ENCODE measurements at places on chromosomes 12 and 14.

- DNase-seq = no peak
Measured at GRCh38 chr12:105570944-105571343, 240.5 kb downstream of the C12orf75 start.

DNA sequence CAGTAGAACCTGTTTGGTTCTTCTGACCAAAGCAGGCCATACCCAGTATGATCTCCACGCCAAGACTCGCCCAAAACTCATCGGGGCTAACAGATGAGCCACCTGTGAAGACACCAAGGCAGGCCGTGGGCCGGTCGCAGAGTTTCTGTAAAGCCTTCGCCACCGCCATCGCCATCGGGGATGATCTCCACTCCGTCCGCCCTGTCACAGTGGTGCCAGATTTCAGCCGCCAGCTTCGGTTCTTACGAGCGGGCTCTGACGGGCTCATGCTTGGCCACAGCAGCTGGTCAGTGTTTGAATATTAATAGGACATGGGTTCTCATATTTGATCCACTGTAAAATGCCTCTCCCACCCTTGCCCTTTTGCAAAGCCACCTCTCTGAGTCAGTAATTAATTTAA lies 113.2 kb upstream of the TMEM132D start:
- DNase-seq = no peak

DNA sequence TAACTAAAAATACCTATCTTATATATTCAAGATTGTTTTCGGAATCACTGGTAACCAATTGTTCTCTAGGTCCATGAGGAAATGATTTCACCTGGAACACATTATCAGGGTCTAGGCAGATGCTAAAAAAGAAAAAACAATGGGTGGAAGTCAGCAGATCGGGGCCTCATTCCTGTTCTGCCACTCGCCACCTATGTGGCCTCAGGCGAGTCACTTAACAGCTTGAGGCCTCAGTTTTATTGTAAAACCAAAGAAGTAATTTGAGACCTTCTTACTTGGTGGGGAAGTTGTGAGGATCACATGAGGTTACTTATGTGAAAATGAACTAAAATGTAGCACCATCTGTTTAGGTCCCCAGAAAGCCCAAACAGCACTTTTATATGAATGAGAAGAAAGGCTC lies 6.2 kb upstream of the RNASE10 start:
- DNase-seq = no peak

DNA sequence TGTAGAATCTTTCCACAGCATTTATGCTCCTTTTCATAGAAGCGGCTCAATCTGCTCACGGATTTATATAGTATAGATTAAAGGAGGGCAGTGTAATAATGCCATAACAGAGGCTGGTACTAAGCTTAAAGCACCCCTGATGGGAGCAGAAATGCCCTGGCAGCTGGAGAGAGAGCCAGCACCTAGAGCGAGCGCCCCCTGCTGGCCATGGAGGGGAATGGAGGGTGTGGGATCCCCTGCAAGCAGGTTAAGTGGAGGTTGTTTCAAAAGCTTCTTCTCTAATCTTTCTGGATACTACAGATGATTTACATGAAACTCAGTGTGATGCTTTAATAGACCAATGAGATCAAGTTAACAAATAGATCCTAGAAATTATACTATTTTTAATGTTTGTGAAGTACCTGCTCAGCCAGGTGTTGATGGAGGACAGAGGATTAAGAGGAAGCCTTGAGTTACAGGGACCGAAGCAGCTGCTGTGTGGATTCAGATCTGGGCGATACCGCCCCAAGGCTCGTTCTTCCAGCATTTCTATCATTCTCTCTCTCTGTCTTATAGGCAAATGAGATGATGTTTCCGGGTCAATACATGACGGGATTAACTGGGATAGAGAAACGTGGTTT lies 1519.3 kb upstream of the TMEM132C start:
- DNase-seq = no peak

DNA sequence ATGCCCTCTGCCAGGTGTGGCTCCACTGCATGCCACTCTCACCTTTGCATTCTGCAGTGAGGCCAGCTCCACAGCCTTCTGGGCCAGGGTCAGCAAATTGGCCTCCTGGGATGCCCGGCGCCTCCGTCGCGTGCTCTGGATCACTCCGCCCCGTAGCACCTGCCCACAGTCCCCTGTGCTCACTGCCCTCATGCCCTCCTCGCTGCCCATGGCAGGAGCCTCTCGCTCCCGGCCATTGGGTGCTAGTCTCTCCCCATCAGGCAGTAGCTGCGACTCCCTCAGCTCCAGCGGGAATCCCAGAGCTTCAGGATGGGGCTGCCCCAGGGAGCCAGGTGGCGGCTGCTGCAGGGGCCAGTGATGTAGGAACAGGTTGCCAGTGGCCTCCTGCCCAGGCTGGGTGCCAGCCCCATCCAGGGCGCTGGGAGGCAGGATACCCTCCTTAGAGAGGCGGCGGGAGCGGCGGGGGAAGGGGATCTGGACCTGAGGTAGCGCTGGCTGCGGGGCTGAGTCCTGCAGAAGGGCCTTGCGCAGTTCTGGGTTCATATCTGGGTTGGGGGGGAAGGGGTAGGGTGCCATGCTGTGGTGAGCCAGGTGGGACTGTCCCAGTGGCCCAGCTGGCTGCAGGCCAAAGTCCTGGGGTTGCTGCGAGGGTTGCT lies 24.5 kb upstream of the PNMA1 start:
- DNase-seq = no peak

- DNase-seq = no peak
Measured at GRCh38 chr12:22038734-22039133, 7.3 kb upstream of the CMAS start.

DNA sequence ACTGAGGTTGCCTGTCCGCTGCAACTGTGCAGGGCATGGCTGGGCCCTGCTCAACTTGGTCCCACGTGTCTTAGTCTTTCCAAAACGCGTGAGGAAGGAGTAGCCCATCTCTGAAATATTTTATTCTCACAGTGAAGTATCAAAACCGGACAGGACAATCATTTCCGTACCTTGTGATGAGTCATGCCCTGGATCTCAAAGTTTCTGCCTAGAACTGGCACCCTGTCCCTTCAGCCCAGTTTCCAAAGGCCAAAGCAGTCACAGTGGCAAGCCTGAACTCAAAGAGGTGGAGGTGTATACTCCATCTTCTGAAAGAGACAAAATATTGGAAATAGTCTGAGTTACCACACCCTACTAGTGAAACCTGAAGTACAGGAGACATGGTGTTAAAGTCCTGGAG lies 28.5 kb upstream of the SRGAP1 start:
- DNase-seq = no peak

DNA sequence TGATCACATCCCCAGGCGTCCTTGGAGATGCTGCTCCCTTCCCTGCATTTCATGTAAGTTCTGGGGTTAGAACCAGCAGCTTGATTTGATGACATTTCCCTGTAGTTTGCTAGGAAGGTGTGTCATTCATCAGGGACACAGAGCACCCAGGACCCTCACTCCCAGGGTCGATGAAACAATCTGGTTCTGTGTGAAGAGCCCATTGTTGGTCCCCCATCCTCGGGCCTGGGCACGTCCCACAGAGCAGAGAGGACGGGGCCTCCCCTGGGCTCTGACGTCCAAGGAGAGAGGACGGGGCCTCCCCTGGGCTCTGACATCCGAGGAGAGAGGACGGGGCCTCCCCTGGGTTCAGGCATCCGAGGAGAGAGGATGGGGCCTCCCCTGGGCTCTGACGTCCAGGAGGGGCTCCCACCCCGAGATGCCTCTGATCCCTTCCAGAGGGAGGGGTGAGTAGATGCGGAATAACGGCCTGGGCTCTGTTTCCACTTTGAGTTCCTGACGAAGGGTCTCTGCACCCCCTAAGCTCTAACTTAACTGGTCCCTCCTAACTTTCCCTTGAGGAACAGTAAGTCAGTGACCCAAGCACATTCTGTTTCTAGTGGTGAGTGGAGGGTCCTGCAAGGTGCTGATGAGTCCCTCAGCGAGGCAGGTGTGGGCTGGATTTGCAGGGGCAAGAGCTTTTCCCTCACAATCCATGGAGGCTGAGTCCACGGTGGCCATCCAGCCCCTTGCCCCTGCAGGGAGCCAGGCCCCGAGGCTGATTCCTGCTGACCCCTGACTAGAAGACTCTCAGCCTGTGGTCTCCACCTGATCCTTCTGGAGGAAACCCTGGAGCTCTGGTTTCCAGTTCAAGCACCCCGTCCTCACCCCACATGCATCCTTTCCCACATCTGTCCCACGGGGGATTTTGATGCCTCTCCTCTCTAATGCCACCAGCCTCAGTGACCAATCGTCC lies 35.5 kb upstream of the SFSWAP start:
- DNase-seq = no peak

GRCh38 chr12:125417446-125417845 lies 352.2 kb downstream of the AACS start:
- no peak for DNase-seq

DNA sequence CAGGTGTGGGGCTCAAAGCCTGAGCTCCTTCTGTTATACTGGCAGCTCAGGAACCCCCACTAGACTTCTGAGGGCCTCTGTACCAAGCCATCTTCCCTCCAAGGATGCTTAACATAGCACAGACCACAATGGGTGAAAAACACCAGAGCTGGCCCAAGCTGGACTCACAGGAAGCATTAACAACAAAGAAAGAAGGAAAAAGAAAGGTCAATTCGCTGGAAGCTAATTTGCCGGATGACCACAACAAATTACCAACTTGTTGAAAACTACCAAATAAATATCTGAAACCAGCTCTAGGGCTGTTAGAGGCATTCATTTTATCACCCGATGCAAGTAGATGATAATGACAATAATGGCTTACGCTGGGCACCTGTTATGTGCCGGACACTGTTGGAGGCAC lies 48.7 kb downstream of the RBM19 start:
- no peak for DNase-seq
